ENCODE measurements at places on chromosomes 3 and 15.

GRCh38 chr3:53420831-53421230 lies 73.5 kb upstream of the DCP1A start:
- DNase-seq, result no peak

GRCh38 chr3:55879901-55880331 lies 392.8 kb upstream of the WNT5A start:
- DNase-seq, result peak; percentile 64

DNA sequence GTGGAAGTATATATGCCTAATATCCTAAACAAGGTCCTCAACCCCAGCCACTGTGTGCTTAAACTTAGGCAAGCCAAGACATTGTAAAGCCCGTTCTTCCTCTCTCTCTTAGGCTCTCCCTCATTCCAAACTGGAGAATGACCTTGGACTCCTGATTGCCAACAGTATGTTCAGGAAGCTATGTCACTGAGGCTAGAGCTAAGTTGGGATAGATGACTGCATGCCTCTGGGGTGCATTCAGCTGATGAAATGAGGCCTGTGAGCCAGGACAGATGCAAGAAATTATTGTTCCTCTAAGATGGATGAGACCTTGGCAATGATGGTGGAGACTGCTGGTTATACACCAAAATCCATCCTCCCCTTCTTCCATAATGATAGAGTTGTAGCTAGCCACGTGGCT lies 27.9 kb upstream of the TBC1D21 start:
- DNase-seq, result no peak

DNA sequence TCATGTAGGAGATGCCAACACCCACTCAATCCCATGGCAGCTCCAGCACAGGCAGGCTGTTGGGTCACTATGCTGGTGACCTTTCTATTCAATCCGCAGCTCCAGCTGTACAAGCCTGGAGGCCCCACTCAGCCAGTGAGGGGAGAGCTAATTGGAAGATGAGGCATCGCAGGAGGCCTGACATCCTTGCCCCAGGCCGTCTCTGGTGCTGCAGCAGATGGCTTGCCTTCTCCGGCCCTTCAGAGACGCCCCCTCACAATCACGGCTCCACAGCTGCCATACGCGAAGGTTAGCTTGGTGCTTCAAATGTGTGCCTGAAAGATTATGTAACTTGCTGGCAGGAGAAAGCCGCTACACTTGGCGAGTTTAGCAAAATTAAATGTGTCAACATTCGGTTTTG lies 104.2 kb upstream of the CLSTN2 start:
- no peak for DNase-seq

GRCh38 chr3:191353022-191353777 lies 22.9 kb upstream of the UTS2B start:
- DNase-seq, result no peak

GRCh38 chr3:112381673-112382542 lies 49.0 kb downstream of the CD200 start:
- DNase-seq, result no peak

GRCh38 chr3:12992629-12993516 lies 80.4 kb downstream of the IQSEC1 start:
- peak; percentile 83 for DNase-seq

DNA sequence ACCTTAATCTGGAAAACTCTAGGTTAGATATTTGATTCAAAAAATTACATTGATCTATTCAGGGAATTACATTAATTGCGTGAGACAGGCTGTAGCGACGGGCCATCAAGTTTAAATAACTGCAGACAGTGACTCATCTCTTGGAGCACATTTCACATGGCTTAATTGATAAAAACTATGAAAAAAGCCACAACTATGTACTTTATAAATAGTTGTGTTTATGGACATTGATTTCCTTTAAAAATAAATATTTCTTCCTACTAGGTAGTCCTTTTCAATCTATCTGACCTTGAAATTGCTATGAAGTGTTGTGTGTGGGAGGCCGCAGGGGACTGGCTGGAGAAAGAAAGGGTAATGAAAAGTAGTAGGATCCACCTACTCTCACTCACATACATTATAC lies 157.8 kb downstream of the IL1RAP start:
- DNase-seq, result peak; percentile 53

DNA sequence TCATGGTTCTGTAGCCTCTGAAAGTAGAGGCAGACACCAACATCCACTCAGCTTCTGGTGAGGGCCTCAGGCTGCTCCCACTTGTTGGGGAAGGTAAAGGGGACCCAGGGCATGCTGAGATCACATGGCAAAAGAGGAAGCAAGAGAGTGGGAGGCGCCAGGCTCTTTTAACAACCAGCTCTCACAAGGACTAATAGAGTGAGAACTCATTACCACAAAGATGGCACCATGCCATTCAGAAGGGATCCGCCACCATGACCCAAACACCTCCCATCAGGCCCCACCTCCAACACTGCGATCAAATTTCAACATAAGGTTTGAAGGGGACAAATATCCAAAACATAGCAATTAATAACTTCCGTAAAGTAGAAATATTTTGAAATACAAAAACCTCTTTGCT lies 192.3 kb downstream of the OCA2 start:
- DNase-seq, result no peak

DNA sequence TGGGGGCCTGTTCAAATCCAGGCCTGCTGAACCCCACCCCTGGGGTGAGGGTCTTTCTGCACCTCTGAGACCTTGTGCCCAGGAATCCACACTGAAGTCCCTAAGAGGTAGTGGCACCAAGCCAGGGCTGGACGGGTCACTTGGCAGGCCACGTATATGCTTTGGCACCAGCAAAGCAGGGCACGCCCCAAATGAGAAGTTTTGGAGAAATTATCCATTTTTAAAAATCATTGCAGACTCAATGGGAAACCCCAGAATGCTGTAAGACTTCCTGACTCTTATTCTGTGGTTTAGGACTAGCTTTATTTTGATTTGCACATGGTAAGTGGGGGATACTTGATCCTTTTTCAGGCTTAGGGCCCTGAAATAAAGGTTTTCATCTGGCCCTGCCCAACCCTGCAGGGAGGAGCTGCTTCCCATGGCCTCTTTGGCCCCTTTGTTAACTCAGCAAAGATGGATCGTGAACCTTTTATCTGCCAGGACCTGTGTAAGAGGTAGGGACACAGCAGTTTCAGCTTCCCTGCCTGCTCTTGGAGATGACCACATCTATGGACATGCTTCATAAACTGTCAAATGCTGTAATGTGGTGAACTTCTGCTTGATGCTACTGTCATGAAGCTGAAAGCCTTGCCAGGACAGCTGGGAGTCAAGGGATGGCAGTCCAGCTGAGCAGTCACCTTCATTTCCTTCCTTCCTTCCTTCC lies 88.0 kb downstream of the HMG20A start:
- DNase-seq, result no peak

DNA sequence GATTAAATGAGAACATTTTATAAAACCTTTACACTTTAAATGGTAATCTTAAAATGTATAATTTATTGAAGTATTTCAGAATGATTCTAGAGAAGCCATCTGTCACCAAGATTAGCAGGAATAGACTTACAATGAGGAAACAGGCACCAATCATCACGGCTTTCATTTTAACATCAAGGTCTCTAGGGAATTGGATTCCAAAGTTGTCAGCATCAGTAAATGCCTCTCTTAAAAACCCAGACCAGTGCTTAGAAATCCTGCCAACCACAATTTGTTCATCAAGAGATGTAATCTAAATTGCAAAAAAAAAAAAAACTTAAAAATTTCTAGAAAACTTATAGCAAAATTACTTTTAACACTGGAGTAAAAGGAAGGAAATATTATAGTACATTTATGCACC lies 20.3 kb downstream of the PLSCR2 start:
- no peak for DNase-seq

DNA sequence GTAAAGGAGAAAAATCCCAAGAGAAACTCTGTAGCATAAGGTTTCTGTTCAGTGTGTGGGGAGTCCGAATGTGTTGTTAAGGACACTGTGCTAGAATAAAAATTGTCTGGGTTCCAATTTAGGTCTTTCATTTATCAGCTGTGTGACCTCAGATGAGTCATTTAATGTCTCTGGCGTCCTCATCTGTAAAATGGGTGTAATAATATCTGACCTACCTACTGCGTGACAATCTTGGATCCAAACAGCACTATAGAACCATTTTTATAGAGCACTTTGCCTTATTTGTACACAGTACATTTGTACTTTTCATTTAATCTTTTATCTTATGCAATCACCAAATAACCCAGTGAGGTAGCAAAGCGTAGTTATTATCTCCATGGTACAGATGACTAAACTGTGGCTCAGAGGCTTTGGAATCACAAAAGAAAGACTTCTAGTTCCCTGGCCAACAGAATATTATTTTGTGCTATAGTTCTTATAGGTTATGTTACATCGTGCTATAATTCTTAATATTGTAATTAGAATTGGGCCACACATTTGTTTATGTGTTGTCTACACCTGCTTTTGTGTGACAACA lies 46.6 kb upstream of the TNIK start:
- no peak for DNase-seq

DNA sequence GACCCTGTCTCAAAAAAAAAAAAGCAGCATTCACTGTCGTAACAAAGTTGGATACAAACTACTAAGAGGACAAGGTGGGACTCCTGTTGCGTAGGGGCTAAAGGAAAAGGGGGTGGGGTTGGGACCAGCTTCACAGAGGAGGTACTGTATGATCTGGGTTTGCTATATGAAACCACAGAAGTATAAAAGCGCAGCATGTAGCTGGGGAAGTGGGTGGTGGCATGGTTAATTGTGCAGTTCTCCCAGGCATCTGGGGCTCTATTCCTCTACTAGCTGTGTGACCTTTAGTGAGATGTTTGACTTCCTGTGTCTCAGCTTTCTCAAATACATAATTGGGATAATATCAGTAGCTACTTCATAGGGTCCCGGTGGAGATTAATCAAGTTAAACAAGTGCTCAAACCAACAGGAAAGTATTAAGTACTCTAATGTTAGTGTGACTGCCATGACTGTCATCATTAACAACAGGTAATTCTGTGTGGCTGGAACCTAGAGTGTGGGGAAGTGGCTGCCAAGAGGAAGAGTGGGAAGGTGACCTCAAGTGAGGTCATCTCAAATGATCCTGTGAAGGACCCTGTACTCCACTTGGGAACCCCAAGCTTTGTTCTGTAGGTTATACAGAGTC lies 11.5 kb downstream of the PARP16 start:
- no peak for DNase-seq

GRCh38 chr3:1138036-1138435 lies 45.2 kb downstream of the CNTN6 start:
- no peak for DNase-seq

DNA sequence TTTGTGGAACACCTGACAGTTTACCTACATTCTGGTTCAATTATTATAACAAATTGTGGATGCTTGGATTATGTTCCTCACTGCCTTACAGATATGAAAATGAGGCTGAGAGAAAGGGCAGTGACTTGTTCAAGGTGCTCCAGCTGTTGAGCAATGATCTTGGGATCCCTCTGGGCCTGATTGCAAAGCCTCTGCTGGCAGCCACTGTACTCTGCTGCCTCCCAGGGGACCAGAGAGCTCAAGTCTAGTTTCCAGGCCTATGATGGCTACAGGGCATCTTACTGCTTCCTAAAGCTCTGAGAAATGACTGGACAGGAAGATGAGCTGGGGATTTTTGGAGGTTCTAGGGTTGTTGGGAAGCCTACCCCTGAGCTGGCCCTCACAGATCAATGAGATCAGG lies 2.3 kb upstream of the SHC4 start:
- DNase-seq, result peak; percentile 40

GRCh38 chr3:78562328-78562727 lies 1205.5 kb downstream of the ROBO1 start:
- no peak for DNase-seq

GRCh38 chr3:124453189-124453588 lies 277.1 kb upstream of the UMPS start:
- DNase-seq, result no peak

DNA sequence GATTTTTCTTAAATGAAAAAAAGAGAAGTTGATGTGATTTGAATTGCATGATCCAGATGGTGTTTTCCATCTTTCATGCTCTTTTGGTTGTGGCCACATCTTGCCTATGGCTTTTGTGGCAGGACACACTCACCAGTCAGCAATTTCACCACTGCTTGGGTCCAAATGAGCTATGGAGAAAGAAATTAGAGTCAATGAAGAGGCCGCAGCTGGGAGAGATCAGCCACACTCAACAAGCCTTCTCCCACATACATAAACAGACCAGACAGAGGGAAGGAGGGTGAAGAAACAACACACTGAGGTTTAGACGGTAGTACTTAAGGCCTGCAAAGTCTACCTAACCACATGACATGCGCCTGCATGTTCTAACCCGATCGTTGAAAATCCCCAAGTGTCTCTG lies 110.7 kb upstream of the CDIN1 start:
- peak; percentile 90 for DNase-seq

DNA sequence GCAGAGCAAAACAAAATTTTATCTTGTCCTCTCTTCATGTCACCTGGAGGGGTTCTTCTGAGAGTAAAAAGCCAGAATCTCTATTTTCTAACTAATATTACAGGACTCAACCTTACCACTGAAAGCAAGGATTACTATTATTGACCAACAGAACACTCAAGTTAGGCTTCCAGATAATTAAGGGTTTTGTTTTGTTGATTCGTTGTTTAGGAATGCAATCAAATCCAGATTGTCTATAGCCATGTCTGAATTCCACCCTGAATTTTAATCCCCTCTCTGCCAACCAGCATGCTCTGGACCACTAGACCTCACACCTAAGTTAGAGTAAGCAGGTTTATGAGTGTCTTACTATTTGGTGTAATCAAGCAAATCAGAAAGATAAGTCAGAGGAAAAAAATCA lies 90.7 kb downstream of the PEAK1 start:
- DNase-seq, result no peak

- peak; percentile 40 for DNase-seq
Measured at GRCh38 chr3:119524931-119525662, 26.8 kb downstream of the TIMMDC1 start.

- no peak for DNase-seq
Measured at GRCh38 chr3:150161011-150161410, 190.3 kb upstream of the PFN2 start.

DNA sequence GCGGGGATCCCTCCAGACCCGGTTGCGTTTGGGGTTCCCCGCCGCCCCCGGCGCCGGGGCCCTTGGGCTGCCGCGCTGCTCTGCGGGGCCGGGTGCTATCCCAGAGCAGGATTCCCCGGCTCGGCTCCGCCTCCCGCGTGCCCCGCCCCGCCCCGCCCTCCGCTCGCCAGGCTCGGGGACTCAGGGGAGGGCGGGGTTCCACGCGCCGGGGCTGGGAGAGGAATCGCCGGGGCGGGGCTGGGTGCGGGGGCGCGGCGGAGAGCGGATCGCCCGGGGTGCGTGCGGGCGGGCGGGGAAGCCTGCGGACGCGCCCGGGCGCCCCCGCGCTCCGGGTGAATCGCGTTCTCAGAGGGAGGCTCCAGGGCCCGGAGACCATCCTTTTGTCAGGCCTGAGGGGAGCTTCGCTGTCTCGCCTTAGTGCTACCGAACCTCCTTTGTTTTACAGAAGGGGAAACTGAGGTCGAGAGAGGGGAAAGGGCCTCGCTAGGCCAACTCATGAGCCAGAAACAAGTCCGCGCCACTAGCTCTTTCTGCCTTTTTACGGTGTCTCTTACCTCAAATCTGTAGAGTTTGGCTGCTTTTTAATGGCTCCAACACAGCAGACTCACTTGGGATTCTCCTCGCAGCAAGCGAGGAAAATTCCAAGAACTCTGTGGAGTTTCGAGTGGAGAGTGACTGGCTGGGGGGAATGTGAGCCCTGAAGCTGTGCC lies at the start of gene TMEM158:
TMEM158 (minus strand) TSS at position 82 of the 710 bp plus-strand sequence. CDS start 260 bp downstream, outside the sequence.
- peak; percentile 92 for DNase-seq

Measured in astrocyte of the hippocampus (primary cell).